HepG2 (cell line): ENCODE measurements at places on chromosomes 2 and 18. TPM values are rescaled to one million over a fixed set of nuclear protein-coding genes. Genes with fewer than 3 reads are reported as not detected.

GRCh38 chr2:23286758-23287704, 97.9 kb upstream of the KLHL29 start:
- no peak overlapping the region for H3K4me3 ChIP-seq
- no peaks in the 10 kb centered on the region for H3K27me3 ChIP-seq
- no peaks in the 10 kb centered on the region for H3K36me3 ChIP-seq
- no peak overlapping the region for H3K27ac ChIP-seq

- no peak for DNase-seq
- H3K36me3 ChIP-seq: no peaks in the 10 kb centered on the region
- no peak overlapping the region for H3K27ac ChIP-seq
These were observed 64.9 kb downstream of the CDH2 start for GRCh38 chr18:28112056-28112470.

- H3K4me1 ChIP-seq: no peaks in the 10 kb centered on the region
- no peak overlapping the region for H3K4me3 ChIP-seq
- DNase-seq: no peak
- H3K27me3 ChIP-seq: no peaks in the 10 kb centered on the region
- H3K27ac ChIP-seq: no peak overlapping the region
These were observed 257.2 kb upstream of the RGPD4 start for GRCh38 chr2:107569496-107569895.

- no peaks in the 10 kb centered on the region for H3K36me3 ChIP-seq
- peaks cover 22% of the 10 kb centered on the region for H3K27me3 ChIP-seq
- H3K27ac ChIP-seq: no peak overlapping the region
- no peak overlapping the region for H3K4me3 ChIP-seq
These were observed 149.2 kb upstream of the COPS8 start for GRCh38 chr2:236936446-236936940.

DNA sequence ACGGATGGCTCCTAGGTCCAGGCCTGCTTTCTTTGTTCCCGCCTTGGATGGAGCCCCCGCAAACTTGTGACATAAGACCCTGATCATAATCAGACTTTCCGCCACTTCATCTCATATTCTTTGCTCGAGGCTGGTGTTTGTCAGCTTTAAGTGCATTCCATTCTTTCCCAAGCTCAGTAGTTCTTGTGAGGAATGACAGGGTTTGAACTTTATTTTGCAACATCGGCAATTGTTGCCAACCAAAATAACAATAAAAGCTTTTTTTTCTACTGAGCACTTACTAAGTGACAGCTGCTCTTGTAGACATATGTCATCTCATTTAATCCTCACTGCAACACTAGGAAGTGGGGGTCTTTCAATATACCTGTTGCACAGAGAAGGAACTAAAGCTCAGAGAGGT, 178.8 kb upstream of the ST6GAL2 start:
- DNase-seq: no peak
- H3K4me3 ChIP-seq: no peak overlapping the region
- no peaks in the 10 kb centered on the region for H3K27me3 ChIP-seq
- no peak overlapping the region for H3K27ac ChIP-seq
- H3K4me1 ChIP-seq: peaks cover 15% of the 10 kb centered on the region

The CDK5R2 gene
- total RNA-seq: not detected in 2 replicates

The HRH4 gene
- total RNA-seq: not detected in 2 replicates
